WTC11 (cell line): ENCODE measurements at places on chromosomes 5 and 9. TPM values are rescaled to one million over a fixed set of nuclear protein-coding genes. Genes with fewer than 3 reads are reported as not detected.
A peak's percentile ranks its signal among the peaks of the same experiment; 100 is the strongest.

- no peak overlapping the region for H3K4me3 ChIP-seq
- H3K27ac ChIP-seq = no peak overlapping the region
- no peaks in the 10 kb centered on the region for H3K4me1 ChIP-seq
- DNase-seq = no peak
These were observed 114.1 kb upstream of the CD180 start for GRCh38 chr5:67310740-67311139.

DNA sequence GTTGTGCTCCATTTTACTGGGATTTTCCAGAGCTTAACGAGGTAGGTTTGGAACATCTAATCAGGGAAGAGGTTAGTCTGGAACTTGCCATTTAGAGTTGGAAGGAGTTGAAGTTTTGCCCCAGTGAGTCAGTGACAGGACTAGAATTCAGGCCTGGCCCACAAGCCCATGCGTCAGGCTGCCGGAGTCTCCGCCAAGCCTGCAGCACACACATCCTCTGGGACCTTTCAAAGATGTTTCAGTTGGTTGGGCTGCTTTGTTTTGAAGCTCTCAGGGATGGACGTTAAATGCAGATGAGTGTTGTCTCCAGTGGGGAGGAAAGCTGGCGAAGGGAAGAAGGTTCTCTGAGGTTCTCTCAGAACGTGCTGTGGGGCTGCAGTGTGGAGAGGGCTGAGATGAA lies 147.0 kb downstream of the PSAT1 start:
- H3K36me3 ChIP-seq = peaks cover 30% of the 10 kb centered on the region
- H3K4me3 ChIP-seq = no peak overlapping the region
- H3K27ac ChIP-seq = no peak overlapping the region
- peaks cover 21% of the 10 kb centered on the region for H3K4me1 ChIP-seq
- no peaks in the 10 kb centered on the region for H3K27me3 ChIP-seq

The ECM2 gene
- not detected in 3 replicates for total RNA-seq

The TAS2R1 gene
- not detected in 3 replicates for total RNA-seq

- DNase-seq = no peak
- H3K27me3 ChIP-seq = no peaks in the 10 kb centered on the region
- no peaks in the 10 kb centered on the region for H3K36me3 ChIP-seq
- peaks cover 24% of the 10 kb centered on the region for H3K4me1 ChIP-seq
These were observed 5.0 kb upstream of the C9 start for GRCh38 chr5:39369123-39369815.

- no peak for DNase-seq
- H3K27ac ChIP-seq = peak overlapping the region; percentile 77
- H3K4me1 ChIP-seq = peaks cover 38% of the 10 kb centered on the region
- H3K36me3 ChIP-seq = peaks cover 7% of the 10 kb centered on the region
- H3K4me3 ChIP-seq = peak overlapping the region; percentile 75
These were observed 1.9 kb downstream of the STOM start for GRCh38 chr9:121368138-121368522.

The ANGPTL2 gene
- 4.5 to 6.7 TPM (median 6.3 TPM) in 3 replicates for total RNA-seq

DNA sequence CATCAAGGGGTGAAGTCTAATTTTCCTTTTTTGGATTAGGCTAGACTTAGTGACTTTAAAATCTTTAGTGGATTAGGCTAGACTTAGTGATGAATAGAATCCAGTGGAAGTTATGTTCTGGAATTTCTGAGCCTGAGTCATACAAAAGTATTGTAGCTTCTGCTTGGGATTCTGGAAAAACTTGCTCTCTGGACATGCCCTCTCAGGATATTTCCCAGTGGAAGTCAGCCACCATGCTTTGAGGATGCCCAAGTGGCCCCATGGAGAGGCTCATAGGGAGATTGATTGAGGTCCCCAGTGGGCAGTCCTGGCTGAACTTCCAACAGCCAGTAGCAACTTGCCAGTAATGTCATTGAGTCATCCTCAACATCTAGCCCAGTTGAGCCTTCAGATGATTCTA lies 112.4 kb upstream of the PRLR start:
- H3K27me3 ChIP-seq = no peaks in the 10 kb centered on the region
- H3K36me3 ChIP-seq = peaks cover 28% of the 10 kb centered on the region
- no peak overlapping the region for H3K27ac ChIP-seq
- DNase-seq = no peak
- peaks cover 16% of the 10 kb centered on the region for H3K4me1 ChIP-seq

- no peaks in the 10 kb centered on the region for H3K36me3 ChIP-seq
- no peak for DNase-seq
- peaks cover 16% of the 10 kb centered on the region for H3K4me1 ChIP-seq
- H3K27ac ChIP-seq = no peak overlapping the region
These were observed 236.3 kb downstream of the MCTP1 start for GRCh38 chr5:95048628-95049027.

GRCh38 chr9:4814913-4815312 lies 22.2 kb downstream of the RCL1 start:
- H3K4me3 ChIP-seq = no peak overlapping the region
- no peak for DNase-seq
- H3K4me1 ChIP-seq = peaks cover 7% of the 10 kb centered on the region; the same call in 1 of the 2 replicates
- no peak overlapping the region for H3K27ac ChIP-seq
- H3K27me3 ChIP-seq = no peaks in the 10 kb centered on the region

GRCh38 chr5:121834021-121834420 lies 17.7 kb upstream of the FTMT start:
- no peak overlapping the region for H3K4me3 ChIP-seq
- H3K4me1 ChIP-seq = peaks cover 11% of the 10 kb centered on the region
- no peak overlapping the region for H3K27ac ChIP-seq

The WDR38 gene
- not detected in 3 replicates for total RNA-seq

The IRGM gene
- total RNA-seq = 0.30 to 0.31 TPM in 2 of 3 replicates, not detected in the other

The OLFML2A gene
- total RNA-seq = 6.7 to 11.6 TPM (median 11.2 TPM) in 3 replicates

DNA sequence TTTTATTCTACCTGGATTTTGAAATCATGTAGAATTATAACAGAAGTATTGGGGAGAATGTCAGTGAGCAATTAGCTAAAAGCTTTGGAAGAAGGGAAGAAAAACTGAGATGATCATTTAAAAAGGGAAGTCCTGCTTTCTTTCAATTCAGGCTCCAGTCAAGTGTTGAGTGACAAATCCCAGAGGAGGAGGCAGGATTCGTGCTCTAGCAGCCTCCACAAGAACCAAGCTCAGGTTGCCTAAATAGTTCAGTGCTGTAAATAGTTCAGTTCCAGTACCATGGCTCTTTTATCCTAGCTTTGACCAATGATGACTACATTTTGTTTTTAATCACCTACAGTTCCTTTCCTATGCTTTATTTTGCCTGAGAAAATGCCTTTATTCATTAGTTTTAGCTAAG lies 204.9 kb upstream of the NREP start:
- H3K4me1 ChIP-seq = no peaks in the 10 kb centered on the region
- H3K4me3 ChIP-seq = no peak overlapping the region
- H3K27me3 ChIP-seq = no peaks in the 10 kb centered on the region
- H3K36me3 ChIP-seq = no peaks in the 10 kb centered on the region
- no peak for DNase-seq

DNA sequence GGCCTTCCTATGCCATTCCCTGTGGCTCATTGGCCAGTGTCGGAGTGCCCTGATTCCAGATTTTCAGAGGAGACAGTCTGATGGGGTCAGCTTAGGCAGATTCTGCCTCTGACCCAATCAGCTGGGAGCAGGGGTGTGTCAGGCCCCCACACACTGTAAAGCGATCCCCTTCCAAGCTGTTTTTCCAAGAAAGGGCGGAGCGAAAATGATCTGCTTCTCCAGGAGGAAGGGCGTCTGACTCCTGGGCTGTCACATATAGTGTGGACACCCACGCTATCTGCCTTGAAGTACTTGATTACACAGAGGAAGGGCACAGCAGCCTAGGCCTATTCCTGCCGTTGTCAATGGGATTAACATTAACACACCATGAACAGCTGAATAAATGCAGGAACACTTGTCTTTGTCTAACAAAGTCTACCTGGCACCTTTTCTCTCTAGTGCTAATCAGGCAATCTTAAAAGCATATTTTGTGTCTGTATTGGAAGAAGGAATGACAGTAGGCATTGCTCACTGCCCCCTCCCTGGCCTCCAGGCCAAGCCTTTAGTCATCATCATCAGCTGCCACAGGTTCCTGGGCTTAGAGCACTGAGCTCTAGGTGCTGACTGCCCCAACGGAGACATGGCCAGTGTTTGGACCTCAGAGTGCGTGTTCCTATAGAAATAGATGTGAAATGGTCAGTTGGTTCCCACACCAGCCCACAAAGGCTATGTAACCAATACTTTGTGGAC lies 218.7 kb downstream of the MELK start:
- H3K36me3 ChIP-seq = peaks cover 4% of the 10 kb centered on the region
- no peak overlapping the region for H3K4me3 ChIP-seq
- no peak overlapping the region for H3K27ac ChIP-seq
- DNase-seq = no peak
- no peaks in the 10 kb centered on the region for H3K27me3 ChIP-seq

- H3K4me1 ChIP-seq = peaks cover 11% of the 10 kb centered on the region
- H3K36me3 ChIP-seq = peaks cover 26% of the 10 kb centered on the region
- DNase-seq = no peak
- no peak overlapping the region for H3K27ac ChIP-seq
- H3K27me3 ChIP-seq = no peaks in the 10 kb centered on the region
These were observed 32.2 kb downstream of the KCNV2 start for GRCh38 chr9:2749485-2749884.

The NRARP gene
- total RNA-seq = 46.7 to 52.4 TPM (median 51.5 TPM) in 3 replicates

The IL7R gene
- 0.57 to 1.1 TPM (median 0.62 TPM) in 3 replicates for total RNA-seq

DNA sequence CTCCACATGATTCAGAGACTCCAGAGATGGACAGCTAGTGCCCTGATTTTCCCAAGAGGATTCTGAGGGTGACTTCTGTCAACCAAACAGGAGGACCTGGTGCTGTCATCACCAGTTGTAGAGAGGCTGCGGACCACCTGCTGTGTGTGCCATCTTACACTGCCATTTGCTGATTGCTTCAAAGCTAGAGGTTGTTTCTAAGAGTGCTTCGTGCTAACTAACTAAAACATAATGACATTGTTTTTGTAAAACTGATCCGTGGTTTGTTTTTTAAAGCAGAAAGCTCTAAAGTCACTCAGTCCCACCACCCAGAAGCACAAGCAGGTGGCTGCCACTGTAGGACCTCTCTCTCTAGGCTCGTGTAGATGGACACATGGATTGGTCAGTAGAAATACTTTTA lies 12.2 kb downstream of the TENT4A start:
- H3K4me3 ChIP-seq = no peak overlapping the region
- no peaks in the 10 kb centered on the region for H3K27me3 ChIP-seq
- H3K36me3 ChIP-seq = peaks cover 3% of the 10 kb centered on the region; the same call in 1 of the 2 replicates
- H3K27ac ChIP-seq = no peak overlapping the region
- no peak for DNase-seq
- H3K4me1 ChIP-seq = peaks cover 73% of the 10 kb centered on the region

GRCh38 chr5:10370931-10371330 lies 17.4 kb downstream of the MARCHF6 start:
- H3K4me1 ChIP-seq = peaks cover 43% of the 10 kb centered on the region
- DNase-seq = no peak
- H3K27ac ChIP-seq = peak overlapping the region; percentile 38
- H3K4me3 ChIP-seq = no peak overlapping the region
- H3K36me3 ChIP-seq = no peaks in the 10 kb centered on the region; the same call in 1 of the 2 replicates
- no peaks in the 10 kb centered on the region for H3K27me3 ChIP-seq

DNA sequence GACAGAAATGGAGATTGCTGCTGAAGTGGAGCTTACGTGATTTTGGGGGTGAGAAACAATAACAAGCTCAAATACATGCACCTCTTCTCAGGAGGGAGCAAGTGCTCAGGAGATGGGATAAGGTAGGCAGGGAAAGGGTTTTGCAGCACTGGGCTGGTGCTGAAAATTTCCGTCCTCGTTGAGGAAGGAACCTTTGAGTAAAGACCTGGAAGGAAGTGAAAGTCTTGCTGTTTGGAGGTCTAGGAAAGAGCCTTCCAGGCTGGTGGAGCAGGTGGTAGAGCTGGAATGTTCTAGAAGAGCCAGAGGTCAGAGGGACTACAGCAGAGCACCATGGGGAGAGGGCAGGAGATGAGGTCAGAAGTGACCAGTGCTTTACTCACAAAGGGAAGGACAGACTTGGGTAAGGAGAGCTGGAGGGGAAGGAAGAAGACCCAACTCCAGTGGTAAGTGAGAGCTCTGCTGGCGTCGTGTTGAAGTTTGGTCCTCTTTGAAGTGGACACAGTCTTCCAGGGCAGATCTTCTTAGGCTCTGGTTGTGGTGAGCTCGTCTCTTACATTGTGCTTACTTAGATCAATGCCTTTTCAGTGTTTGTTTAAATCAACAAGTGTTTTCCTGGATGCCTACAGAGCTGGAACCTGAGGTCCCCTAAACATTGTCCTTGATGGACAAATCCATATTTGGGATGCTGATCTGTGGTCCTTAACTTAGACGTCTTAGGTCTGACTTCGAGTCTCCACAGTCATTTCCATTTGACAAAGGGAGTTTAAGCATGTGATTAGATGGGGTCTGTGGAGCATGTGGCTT lies 21.0 kb downstream of the ANKRD33B start:
- DNase-seq = no peak
- H3K27me3 ChIP-seq = no peaks in the 10 kb centered on the region; the same call in 1 of the 2 replicates
- no peak overlapping the region for H3K4me3 ChIP-seq
- peaks cover 39% of the 10 kb centered on the region for H3K4me1 ChIP-seq

DNA sequence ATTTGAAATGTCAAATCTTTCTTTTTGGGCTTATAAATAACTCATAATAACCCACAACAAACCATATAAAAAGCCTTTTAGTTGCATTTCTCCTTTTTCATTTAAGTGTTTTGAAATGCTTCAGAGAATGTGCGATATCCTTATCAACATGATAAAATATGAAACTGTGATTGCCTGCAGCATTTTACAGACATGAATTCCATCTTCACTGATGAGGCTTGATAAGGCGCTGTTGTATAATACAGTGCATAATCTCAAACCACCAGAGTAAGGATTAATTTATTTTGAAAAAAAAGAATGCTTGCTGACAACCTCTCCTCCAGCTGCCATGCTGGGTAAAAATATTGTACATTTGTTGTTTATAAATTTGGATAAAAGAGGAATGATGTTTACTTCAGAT lies 216.8 kb downstream of the PBX3 start:
- peaks cover 15% of the 10 kb centered on the region for H3K4me1 ChIP-seq
- H3K27me3 ChIP-seq = no peaks in the 10 kb centered on the region
- H3K27ac ChIP-seq = no peak overlapping the region

DNA sequence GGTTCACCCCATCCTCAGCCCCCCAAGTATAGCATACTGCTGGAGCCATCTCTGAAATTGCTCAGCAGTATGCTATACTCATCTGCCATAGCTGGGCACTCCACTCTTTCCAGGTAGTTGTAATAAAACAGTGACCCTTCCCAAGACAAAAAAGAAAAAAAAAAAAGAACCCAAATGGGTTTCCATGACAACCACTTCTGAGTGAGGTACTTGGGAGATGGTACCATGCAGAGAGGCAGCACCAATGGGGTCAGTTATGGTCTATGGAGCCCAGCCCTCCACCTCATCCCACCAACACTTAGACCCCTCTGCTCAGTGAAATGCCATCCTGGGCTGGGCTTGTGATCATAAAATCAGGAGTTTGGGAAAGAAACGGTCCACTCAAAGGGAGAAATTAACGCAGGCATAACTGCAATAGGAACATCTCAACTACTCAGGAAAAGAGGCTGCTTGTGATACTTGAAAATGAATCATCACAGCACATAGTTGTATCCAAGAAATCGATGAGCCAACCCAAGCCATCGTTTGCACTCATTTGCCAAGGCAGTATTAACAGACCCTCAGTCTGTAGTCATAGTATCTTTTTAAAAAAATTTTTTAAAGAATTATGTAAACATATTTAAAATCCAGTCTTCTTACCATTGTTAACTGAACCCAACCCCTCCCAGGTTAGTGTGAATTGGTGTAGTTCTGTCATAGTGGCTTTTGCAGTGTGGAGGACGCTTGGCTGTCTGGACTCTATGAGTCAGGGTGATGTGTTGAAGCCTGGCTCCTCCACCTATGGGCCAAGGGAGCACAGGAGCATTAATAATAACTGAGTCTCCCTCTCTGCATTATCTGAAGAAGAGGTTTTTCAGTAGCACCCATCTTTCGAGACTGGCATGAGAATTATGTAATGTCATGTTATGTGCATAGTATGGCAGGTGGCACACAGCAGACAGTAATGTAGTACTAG lies 402.7 kb downstream of the SPOCK1 start:
- no peak overlapping the region for H3K4me3 ChIP-seq
- H3K27ac ChIP-seq = no peak overlapping the region
- no peak for DNase-seq
- no peaks in the 10 kb centered on the region for H3K27me3 ChIP-seq
- no peaks in the 10 kb centered on the region for H3K36me3 ChIP-seq

The CWC27 gene
- 39.2 to 42.7 TPM (median 40.5 TPM) in 3 replicates for total RNA-seq
